Kidney epithelial cell (primary cell): ENCODE measurements at places on chromosomes 4 and X. TPM values are rescaled to one million over a fixed set of nuclear protein-coding genes. Genes with fewer than 3 reads are reported as not detected.

GRCh38 chr4:56330691-56331090, 56.6 kb downstream of the AASDH start:
- no peak for DNase-seq

The GCNA gene
- total RNA-seq, result 3.1 and 4.1 TPM in 2 replicates

The KIAA1210 gene
- not detected in 2 replicates for total RNA-seq

The CT45A5 gene
- not detected in 2 replicates for total RNA-seq

DNA sequence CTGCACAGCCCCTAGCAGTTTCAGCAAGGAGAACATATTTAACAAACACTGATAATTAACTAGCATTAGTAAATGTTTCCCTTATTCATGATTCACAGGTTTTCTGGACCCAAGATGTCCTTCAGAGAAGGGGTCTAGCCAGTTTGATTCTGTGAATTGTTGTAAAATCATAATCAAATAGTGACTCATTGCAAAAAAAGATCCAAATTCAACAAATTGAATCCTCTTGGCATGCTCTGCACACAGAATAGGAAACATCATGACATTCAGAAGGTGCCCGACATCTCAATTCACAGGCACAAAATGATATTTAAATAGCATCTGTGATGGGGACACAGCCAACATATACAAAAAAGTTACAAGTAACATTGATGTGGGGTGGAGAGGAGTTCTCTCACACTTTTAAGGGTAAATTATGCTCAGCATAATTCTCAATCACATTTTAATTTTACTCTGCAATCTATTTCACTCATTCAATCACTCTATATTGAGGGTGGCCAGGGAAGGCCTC, 100.0 kb downstream of the SH3KBP1 start:
- no peak for DNase-seq

The GLUD2 gene
- total RNA-seq, result 0.55 and 0.92 TPM in 2 replicates

- no peak for DNase-seq
These were observed 245.0 kb downstream of the EVC2 start for GRCh38 chr4:5463361-5463760.

The LEF1 gene
- total RNA-seq, result 9.1 and 13.2 TPM in 2 replicates

GRCh38 chr4:80423553-80424224, 88.2 kb downstream of the CFAP299 start:
- DNase-seq, result no peak

The WNK3 gene
- 3.1 and 6.5 TPM in 2 replicates for total RNA-seq

The RRH gene
- total RNA-seq, result not detected in 2 replicates

- peak; percentile 9 for DNase-seq
These were observed 3.7 kb downstream of the TAF7L start for GRCh38 chrX:101287402-101287801.

DNA sequence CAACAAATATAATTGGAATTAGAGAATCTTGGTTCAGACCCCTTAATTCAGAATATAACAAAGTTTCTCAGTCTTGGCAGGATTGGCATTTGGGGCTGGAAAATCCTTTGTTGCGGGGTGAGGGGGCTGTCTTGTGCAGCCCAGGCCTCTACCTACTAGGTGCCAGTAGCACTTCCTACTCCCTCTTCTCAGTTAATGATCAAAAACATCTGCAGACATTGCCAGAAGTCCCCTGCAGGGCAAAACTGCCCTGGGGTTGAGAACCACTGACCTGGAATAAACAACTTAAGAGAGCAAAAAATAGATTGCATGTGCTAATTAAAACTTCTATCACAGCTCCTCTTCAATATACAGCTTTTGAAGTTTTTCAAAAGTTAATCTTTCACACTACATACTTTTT, 36.7 kb upstream of the CXorf38 start:
- DNase-seq, result no peak

DNA sequence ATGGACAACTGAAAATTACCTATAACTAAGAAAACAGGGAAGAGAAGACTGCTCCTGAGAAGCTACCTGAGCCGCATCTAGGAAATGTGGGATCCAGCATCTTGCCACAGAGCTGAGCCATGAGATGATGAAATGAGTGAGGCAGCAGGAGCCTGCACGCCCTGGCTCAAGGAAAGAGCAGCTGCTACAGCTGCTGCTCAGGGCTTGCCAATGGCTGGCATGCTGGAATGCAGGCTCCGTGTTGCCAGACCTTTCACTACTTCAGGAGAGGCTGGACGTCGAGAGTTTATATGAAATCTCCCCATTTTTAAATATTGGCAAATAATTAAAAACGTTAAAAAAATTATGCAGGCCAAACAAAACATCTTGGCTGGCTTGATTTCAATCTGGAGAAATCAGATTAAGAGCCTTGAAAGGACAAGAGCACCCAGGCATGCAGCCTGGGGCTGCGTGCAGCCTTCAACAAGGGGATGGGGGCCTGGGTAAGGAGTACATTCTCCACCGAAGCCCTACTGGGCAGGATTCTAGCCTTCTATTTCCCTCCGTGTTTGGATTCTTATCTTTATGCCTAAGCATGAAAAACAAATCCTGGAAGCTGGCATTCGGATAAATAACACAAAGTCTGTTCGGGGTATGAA, 227.6 kb downstream of the NR3C2 start:
- DNase-seq, result no peak
